ENCODE measurements at places on chromosomes 5 and 9.

GRCh38 chr9:86804011-86804410 lies 143.3 kb downstream of the GAS1 start:
- no peak for DNase-seq

DNA sequence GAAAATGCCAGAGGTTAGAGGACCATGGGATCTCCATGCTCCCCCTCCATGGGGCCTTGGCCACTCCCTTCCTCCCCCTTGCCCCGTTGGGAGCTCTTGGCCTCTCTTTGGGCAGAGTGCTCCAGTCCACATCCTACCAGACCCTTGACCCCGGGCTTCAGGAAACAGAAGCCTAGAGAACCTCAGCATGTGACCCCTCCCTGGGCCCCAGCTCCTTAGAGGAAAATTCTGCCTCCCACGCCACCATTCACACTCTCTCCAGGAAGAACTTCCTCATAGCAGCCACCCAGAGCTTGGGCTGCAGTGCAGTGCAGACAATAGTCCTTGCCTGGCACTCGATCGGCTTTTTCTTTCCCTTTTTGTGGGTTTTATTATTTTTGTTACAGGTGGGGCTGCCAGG lies 6.0 kb downstream of the LHX6 start:
- no peak for DNase-seq

DNA sequence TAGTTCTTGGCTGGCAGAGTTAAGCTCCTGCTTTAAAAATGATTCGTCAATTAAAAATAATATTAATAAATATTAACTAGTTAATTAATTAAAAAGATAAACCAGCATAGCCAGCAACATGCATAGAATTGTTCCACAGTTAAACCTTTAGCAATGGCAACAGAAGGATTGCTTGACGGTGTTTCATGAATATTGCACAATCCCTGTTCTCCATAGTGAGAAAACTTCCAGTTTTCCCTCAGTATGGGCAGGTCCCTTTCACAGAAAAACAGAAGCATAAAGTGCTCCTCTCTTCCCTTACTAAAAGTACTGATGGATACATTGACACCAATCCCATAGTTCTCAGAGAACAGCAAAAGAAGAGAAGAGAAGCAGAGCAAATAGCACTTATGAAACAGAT lies 71.4 kb upstream of the CAST start:
- no peak for DNase-seq

GRCh38 chr5:67115817-67116216 lies 80.8 kb downstream of the CD180 start:
- DNase-seq, result no peak

- no peak for DNase-seq
These were observed 30.1 kb downstream of the ADAMTSL2 start for GRCh38 chr9:133564451-133565116.

DNA sequence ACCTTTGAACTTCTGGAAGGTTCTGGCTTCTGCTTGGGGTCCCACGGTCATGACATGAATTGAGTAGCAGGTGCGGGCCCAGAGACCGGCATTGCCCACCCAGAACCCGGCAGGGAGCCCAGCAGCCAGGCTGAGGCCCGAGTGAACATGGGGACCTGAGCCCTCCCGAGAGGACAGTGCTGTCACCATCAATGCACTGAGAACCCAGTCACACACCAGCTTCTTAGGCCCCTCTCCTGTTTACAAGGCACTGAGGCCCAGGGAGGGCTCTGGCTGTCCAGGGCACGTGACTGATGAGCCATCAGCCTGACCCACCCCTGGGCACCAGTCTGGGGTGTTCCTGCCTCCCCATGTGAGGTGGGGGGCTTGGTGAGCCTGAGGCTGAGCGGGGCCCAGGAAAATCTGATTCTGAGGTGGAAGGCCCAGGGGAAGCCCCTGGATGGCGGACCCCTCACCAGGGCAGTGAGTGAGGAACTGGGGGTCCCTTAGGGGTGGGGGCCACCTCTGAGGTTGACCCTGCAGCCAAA lies 60.3 kb upstream of the RNU6ATAC start:
- DNase-seq, result no peak

All from activated T-cell treated with anti-CD3 and anti-CD28 coated beads, Interleukin-2, amount 50 U/mL, for 48 hours (primary cell).